ENCODE measurements at places on chromosomes 7 and 10.

- no peak for DNase-seq
Measured at GRCh38 chr7:124689523-124689922, 76.1 kb downstream of the GPR37 start.

- DNase-seq = no peak
Measured at GRCh38 chr10:67098461-67098860, 172.6 kb downstream of the LRRTM3 start.

DNA sequence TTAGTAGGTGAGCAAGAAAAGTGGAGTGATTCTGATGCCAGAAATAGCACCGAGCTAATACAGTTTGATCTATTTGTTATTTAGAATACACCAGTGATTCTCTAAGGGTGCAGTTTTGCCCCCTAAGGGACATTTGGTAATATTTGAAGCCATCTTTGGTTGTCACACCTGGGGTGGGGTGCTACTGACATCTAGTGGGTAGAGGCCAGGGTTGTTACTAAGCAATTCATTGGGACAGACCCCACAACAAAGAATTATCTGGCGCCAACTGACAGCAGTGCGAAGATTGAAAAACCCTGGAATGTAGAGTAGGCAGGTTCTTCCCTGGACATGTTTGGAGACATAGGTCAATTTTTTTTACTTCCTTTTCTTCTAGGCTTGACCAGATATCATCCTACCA is 14.6 kb downstream of the PALS2 start:
- peak; percentile 30 for DNase-seq

GRCh38 chr10:20648263-20648874 is 248.7 kb downstream of the NEBL start:
- no peak for DNase-seq

GRCh38 chr10:127021801-127022200 is 116.6 kb downstream of the DOCK1 start:
- DNase-seq = no peak

DNA sequence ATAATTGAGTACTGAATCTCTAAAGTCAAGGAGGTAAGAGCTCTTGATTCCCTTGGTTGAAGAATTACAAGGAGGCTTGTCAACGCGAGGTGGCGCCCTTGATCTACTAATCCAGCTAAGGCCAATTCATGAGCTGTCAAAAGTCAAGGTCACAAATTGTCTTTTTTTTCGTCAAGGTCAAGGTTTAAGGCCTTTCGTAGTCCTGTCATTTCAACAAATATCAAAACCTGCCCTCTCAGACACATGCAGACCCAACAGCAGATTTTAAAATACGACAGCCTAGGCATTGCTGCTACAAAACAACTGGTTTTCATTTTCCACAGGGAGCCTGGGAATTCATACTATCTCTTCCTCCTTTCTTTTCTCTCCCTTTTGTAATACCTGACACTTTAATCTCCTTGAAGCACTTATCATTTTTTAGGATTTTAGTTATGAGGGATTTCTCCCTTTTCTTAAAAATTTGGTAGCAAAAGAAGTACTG is 3.6 kb downstream of the HOXA13 start:
- peak; percentile 86 for DNase-seq

DNA sequence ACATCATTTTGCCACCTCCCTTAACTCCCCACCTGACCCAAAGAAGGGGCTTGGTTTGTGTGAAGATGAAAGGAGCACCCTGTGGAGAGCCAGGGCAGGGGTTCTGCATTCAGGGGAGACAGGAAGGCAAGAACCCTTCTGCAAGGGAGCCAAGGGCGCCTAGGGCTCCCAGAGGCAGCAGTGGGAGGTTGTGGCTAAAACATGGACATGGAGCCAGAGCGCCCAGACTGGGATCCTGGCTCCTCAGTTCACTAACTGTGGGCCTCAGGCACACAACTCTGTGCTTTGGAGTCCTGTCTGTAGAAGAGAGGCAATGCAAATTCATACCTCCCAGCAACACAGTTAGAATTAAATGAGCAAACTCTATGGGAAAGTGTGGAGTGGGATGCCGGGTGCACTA is 123.1 kb upstream of the MACROH2A2 start:
- DNase-seq = no peak

DNA sequence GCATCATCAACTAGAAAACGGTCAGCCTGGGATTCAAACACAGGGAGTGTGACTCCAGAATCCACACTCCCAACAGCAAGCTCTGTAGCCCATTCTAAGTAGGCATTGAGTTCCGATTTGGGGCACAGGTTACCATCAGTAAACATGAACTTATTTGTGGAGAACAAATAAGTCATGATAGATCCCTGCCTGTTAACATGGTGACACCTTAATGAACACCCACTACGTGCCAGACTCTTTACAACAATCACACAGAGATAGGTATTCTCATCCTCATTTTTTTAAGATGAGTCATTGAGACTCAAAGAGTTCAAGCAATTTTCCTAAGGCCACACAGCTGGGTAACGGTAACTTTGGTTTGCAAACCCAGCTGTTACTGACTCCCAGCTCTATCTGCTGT is 91.5 kb downstream of the LYZL2 start:
- no peak for DNase-seq

GRCh38 chr7:44287488-44288380 is 37.7 kb downstream of the CAMK2B start:
- no peak for DNase-seq

DNA sequence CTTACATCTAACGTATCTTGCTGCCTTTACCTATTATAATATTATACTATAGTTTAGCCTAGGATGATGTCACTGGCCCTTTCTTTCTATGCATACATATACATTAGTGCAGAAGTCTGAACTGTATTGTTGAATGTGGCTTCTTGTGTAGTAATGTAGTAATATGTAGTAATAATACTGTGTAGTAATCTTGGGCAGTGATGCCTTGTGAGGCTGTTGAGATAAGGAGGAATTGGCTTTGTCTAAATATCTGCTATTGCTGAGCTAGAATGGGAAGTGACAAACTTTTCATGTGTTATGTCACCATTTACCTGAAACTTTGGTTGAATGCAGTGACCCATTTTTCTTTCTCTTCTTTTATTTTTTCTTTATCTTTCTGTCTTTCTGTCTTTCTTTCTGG is 11.0 kb downstream of the GLCCI1 start:
- no peak for DNase-seq

DNA sequence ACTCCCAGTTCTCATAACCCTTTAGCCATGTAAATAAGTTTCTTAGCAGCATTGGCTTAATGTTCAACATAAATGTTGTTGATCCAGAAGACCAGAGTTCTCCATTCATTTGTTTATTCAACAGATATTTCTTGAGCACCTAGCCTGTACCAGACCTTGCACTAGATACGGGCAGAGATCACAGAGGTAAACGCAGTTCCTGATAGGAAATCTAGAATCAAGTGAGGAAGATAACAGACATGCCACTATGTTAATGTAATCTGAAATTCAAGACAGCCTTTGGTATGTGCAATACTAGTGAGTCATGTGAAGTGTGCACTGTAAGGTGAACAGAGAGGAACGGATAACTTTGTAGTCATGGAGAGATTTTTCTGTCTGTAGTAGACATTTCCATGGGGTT is 3.0 kb downstream of the BUB3 start:
- no peak for DNase-seq

- no peak for DNase-seq
Measured at GRCh38 chr7:36100634-36101033, 52.4 kb upstream of the EEPD1 start.

DNA sequence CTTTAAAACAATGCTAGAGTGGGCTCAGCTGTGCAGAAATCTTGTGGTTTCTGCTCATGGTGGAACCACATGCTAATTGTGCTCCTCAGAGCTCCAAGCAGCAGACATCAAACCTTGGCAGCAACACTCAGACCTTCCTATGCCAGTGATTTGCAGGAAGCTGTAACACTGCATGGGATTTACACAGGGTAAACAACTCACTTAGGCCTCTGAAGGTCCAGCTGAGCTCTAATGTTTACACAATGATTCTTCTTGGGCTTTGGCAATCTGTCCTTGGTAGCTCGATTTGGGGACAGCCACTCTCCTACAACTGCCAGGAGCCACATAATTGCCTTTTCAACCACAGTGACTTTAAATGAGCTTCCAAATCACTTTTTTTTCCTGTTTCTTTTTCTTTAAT is 97.7 kb upstream of the PDLIM1 start:
- DNase-seq = no peak

GRCh38 chr10:132507409-132507955 is 30.1 kb upstream of the INPP5A start:
- no peak for DNase-seq

GRCh38 chr10:88730864-88731263 is 24.8 kb downstream of the LIPK start:
- DNase-seq = no peak

DNA sequence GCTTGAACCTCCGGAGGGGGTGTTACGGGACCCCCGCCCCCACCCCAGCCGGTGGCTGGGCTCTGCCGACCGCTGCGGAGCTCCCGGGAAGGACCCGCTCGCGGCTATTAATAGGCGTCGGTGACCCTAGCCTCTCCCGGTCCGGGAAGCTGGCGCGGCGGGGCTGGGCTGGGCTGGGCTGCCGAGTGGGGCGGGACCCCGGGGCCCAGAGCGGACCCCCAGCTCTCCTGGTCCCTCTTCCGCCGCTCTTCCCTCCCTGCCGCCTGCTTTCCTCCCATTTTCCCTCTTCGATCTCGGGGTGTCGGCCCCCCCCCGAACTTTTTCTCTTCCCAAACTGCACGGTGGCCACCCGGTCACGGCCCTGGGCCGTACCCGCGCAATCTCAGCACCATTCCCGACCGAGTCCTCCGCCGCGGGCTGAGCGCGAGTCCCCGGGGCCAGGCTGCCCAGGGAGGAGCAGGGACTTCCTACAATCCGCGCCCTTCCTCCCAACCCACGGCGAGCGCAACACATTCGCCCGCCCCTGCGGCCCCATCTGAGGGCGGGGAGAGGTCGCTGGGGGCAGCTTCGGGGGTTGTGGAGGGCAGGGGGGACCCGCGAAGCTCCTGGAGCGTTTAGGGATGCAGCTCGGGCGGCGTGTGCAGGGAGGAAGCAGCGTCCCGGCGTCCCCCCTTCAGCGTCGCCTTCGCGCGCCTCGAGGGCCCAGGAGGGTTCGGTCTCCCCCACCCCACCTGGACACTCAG is 3.1 kb upstream of the ELFN1 start:
- DNase-seq = no peak

GRCh38 chr7:26182706-26183105 is 17.8 kb downstream of the HNRNPA2B1 start:
- DNase-seq = no peak

DNA sequence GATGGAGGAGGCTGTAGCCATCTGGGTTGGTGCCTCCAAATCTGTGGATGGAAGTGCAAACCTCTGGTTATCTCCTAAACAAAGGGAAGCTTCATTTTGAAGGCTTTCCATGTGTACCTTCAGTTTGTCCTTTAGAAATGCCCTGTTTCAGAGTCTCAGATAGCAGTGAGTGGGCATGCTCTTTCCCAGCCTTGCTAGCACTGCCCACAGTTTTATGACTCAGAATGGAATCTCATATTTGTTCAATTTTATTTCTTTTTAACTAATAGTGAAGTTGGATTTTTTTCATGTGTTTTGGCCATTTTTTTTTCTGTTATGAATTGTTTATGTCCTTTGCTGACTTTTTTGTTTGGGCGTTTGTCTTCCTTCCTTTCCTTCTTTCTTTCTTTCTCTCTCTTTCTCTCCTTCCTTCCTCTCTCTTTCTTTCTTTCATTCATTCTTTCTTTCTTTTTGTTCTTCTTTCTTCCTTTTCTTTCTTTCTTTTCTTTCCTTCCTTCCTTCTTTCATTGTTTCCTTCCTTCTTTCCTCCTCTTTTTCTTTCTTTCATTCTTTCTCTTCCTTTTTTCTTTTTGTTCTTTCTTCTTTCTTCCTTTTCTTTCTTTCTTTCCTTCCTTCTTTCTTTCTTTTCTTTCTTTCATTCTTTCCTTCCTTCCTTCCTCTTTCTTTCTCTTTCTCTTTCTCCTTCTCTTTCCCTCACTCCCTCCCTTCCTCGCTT is 25.6 kb downstream of the PRF1 start:
- DNase-seq = no peak

GRCh38 chr10:132457328-132458070 is 60.5 kb downstream of the PWWP2B start:
- DNase-seq = no peak

DNA sequence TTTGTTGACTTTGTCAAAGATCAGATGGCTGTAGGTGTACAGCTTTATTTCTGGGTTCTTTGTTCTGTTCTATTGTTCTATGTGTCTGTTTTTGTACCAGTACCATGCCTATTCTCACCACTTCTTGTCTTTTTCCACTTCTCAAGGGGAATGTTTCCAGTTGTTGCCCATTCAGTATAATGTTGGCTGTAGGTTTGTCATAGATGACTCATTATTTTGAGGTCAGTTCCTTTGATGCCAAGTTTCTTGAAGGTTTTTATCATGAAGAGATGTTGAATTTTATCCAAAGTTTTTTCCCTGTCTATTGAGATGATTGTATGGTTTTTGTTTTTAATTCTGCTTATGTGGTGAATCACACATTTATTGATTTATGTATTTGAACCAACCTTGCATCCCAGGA is 216.7 kb upstream of the RNF32 start:
- DNase-seq = no peak

DNA sequence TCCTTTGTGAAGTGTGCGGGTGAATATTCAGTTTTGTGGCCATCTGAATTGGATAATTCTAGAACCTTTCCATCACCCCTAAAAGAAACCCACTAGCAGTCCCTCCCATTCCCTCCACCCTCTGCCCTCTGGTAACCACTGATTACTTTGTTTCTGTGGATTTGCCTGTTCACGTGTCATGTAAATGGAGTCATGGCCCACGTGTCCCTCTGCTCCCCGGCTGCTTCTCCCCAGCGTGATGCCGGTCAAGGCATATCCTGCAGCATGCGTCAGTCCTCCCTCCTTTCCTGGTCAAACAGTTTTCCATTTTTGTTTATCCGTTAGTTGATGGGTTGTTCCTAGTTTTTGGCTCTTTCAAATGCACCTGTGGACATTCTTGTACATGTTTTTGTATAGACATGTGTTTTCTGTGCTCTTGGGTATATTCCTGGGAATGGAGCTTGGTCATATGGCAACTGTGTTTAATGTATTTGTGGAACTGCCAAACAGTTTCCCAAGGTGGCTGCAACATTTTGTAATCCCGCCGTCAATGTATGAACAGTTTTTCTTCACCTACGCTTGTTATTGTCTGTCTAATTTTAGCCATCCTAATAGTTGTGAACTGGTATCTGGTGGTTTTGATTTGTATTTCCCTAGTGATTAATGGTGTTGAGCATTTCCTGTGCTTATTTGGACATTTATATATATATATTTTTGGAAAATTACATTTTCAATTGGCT is 22.4 kb downstream of the PPP2R2D start:
- no peak for DNase-seq

DNA sequence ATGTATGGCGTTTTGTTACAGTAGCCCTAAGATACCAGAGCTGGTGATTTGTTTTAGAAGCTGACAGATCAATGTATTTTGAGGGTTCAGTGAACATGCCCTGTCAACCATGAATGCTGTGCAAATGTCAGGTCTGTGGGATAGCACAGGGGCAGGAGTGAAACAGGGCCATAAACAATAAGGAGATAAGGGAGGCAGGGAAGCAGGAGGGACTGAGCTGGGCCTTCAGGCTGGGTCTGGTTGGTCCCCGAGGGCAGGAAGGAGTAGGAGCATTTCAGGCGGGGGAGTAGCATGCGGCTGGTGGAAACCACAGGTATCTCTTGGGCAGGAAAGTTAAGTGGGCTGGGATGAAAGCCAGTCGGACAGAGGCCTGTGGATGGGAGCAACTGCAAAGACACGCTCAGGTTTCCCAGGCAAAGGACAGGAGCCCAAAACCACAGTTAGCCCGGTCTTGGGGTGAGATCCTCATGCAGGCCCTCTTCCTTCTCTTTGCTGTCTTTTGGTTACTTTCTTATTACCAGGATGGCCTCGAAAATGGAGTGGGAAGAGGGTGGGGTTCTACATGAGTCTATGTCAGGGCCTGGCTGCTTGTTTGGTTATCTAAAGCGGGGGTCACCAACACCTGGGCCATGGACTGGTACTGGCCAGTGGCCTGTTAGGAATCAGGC is 69.5 kb upstream of the SEPHS1 start:
- no peak for DNase-seq

- DNase-seq = no peak
Measured at GRCh38 chr10:6220418-6221191, 17.9 kb downstream of the PFKFB3 start.
